ENCODE measurements at places on chromosomes 1 and 21.

GRCh38 chr21:19712441-19712840, 1285.8 kb upstream of the NCAM2 start:
- no peak for DNase-seq

GRCh38 chr1:30763651-30764248, 6.2 kb upstream of the LAPTM5 start:
- DNase-seq: no peak

GRCh38 chr1:182303778-182304177, 87.8 kb downstream of the GLUL start:
- DNase-seq: no peak

DNA sequence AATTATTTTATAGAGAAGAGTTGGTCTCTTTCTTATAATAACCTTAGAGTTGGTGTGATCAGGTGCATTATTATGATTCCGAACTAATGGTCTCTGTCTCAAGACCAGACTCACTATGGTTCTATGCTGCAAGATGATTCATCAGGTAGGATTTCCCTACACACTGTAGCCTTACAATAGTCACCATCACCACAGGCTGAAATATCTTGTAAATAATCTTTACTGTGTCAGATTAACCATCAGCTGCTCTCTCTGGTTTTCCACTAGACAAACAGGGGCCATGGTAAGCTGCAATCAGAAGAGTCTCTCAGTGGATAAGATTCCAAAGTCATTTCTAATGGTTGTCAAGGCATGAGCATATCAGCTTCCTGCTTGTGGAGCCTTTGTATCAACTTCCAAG, 4.4 kb upstream of the GBP4 start:
- DNase-seq: no peak

DNA sequence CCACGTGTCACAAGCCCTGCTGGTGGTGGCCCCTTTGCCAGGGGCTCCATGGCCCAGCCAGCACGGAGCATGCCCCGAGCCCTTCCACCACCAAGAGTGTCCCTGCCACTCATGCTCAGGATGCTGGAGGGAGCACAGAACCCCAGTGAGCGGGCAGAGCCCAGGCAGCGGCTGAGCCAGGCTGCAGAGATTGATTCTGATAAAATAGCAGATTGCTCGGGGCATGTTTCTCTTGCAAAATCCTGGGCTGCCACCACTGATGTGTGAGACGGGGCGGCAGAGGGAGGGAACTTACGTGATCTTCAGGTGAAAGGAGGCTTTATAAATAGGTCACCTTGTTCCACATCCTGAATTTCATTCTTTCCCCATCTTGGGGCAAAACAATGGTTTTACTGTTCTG, 53.2 kb downstream of the SPSB1 start:
- no peak for DNase-seq

GRCh38 chr1:14332158-14332557, 266.3 kb upstream of the KAZN start:
- DNase-seq: no peak

DNA sequence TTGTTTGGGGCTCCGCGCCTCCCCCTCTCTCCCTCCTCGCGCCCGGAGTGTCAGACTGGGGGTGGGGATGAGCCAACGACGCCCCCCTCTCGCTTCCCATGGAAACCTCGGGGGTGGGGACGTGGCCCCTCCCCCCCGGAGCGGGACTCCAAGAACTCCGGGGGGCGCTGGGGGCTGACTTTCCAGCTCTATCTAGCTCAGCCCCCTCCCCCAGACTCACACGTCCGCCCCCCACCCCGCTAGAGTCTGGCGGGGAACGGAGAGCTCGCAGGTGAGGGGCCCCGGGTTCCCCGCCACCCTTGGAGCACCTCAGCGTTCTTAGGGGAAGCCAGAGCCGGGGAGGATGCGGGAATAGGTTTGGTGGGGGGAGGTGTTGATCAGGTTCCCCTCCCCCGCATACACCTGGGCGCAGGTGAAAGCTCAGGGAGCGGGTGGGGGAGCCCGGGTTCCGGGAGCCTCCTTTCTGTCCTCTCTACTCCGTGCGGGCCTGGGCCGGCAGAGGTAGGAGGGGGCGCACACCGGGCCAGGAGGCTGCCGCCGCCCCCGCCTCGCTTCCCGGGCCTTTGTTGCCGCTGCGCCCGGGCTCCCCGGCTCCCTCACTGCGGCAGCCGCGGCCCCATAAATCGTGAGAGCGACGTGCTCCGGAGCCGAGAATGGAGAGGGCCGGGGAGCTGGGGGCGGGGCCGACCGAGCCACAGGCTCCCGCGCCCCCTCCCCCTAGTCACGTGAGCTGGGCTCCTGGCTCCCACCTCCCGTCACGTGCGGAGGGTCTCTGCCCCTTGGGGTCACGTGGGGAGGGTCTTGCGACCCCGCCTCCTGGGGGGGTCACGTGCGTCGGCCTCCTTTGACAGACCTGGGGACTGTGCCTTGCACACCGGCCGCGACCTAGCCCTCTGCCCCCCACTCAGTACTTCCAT, 1.9 kb downstream of the EFNA3 start:
- DNase-seq: no peak

DNA sequence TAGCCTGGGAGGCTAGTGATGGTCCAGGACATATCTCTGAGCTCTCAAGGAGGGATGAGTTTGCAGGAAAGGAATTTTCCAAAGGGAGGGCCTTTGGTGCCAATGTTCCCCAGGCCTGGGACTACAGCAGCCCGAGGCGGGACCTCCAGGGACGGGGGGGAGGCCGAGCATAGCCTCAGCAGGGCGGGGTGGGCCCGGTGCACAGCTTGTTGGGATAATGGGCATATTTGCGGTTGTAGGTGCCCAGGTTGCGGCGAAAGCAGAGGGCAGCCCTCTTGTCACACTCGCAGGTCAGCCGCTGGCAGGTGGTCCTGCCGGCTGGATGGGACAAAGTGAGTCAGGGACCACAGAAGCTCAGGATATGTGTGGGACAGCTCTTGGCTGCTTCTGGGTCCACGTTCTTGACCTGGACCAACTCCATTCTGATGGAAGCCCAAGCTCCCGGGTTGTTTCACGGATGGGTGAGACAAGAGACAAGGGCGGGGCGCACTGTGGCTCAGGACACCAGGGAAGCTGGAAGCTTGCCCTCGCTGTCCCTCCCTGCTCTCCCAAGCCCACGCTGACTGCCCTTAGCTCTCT, 3.2 kb downstream of the PLA2G2E start:
- no peak for DNase-seq

GRCh38 chr21:43611598-43612369, 47.5 kb downstream of the HSF2BP start:
- DNase-seq: peak; percentile 11

GRCh38 chr1:104387716-104388508, 638.2 kb downstream of the AMY1C start:
- DNase-seq: no peak

DNA sequence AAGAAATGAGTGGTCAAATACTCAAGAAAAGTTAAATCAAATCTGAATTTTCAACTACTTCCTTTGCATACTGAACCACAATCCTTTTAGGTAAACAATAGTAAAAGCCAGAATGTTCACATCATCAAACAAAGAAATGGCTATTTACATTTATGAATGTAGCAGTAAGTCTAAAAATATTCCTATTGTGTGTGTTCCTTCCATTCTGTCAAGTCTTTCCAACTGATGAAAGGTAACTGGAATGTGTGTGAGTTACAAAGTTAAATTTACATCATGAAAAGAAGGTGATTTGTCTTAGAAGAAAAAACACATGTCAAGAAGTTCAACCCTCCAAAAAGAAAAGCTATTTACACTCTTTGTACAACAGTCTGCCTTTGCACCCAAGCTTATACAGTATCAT, 203.1 kb downstream of the SIPA1L2 start:
- DNase-seq: no peak

DNA sequence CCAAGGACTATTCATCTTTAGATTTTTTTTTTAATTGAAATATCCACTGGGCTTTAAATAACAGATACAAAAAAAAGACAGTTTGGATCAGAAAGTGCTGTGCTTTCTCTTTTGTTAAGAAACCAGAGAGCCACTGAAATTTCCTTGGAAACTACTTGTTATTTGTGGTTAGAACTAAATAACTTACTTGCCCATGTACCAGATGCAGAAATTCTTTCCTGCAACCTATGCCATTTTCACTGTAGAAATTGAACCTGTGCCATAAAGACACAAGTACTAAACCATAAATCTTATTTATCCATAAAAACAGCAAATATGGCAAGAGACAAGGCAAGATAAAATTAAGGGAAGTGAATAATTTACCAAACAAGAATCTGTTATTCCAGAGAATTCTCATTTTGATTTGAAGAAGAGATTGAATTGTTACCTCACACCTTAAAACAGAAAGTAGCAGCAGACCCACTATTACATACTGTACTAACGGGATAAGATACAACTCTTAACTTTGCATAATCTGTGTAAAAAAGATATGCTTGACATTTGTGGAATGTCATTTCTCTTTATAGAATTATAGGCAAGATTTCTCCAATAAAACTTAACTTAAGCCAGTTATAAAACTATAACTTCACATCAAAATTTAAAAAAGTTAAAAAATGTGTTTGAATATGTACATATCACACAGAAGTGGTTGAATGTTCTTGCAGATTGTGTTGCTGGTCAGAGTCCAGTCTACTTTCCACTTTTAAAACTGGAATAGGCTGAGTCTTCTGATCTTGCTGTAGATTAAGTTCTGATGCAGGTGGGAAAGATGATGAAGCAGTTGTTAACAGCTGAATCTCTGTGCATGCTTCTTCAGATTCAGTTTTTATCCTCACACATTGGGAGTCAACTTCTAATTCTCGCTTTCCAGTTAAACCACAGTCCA, 6.3 kb upstream of the PHTF1 start:
- DNase-seq: no peak

- DNase-seq: no peak
These were observed 9.9 kb upstream of the SLAMF1 start for GRCh38 chr1:160656737-160657136.

DNA sequence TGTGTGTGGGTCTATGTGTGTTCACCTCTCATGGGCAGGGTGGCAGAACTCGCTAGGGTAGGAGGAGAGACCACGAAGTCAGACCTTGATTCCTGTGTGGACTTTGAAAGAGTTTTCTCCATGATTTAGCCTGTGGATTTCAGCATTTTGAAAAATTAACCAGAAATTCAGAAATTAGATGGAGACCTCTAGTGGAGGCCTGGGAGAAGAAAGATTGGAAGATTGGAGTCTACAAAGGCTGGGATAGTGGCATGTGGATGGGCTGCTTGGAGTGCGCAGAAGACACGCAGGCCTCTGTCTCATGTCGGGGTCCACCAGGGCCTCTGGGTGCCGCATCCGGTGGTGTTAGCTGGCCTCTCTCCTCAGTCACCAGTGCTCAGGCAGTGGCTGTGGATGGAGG, 18.9 kb upstream of the IGSF5 start:
- DNase-seq: no peak

GRCh38 chr1:218658899-218659298, 313.8 kb downstream of the TGFB2 start:
- no peak for DNase-seq

GRCh38 chr21:28358702-28359101, 634.0 kb downstream of the LTN1 start:
- DNase-seq: no peak

GRCh38 chr1:176199707-176200106, 7.4 kb downstream of the COP1 start:
- no peak for DNase-seq

DNA sequence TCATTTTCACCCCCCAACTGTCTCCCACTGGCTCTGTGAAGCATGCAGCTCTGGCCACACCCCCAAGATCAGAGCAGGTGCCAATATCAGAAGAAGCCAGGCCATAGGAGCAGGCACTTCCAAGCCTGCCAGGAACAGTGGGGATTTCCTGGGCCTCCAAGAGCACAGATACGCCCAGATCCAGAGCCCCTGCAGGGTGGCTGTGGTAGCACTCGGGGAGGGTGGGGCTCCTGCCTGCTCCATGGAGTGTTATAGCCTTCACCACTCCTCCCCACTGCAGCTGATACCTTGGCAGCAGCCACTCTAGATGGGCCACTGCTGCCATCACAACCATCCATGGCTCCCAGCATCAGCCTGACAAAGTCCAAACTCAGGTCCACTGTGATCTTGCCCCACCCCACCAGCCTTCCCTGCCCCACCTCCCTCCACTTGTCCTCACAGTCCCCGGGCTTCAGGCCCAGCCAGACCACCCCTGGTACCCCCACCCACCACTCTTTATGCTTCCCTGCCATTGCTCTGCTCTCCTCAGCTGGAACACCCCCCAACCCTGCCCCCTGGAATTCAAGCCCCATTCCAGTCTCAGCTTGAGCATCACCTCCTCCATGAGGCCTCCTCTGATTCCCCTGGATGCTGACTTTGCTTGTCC, 448.3 kb downstream of the MATN1 start:
- DNase-seq: no peak

DNA sequence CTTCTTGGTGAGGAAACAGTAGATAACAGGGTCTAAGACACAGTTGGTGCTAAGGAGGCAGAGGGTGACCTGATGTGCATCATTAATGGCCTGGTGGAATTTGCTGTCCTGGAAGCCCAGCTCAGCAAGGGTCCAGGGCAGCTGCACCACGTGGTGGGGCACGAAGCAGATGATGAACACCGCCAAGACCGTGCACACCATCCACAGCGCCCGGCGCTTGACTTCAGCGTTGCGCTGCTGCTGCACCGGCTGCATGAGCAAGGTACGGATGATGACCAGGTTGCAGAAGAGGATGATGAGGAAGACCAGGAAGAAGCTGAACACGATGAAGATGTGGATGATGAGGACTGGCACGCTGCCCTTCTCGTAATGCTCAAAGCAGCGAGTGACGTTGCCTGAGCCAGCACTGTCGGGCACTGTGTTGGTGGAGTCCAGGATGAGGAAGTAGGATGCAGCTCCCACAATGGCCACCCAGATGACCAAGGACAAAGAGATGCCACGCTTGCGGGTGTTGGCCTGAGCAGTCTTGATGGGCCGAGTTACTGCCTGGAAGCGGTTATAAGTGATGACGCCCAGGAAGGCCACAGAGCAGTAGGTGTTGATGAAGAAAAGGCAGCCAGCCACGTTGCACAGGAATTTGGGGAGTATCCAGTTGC, 26.2 kb downstream of the PTAFR start:
- no peak for DNase-seq

DNA sequence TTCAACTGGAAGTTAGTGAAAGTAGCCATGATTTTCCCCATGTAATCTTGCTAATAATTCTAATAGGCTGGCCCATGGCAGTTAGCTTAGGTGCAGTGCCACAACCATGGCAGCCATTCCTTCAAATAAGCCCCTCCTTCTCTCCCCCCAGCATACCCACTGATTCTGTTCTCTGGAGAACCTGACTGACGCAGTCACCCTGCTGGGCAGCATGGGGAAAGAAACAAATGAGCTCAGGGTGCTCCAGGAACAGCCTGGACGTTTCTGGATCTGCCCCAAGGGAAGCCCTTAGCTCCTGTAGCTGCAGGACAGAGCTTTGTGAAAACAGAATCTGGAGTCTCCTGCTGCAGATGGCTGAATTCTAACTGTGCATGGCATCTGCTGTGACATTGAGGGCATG, 22.5 kb downstream of the SNAP47 start:
- no peak for DNase-seq

All from activated gamma-delta T cell treated with Interleukin-2 at 50 U/mL for 16 hours (primary cell).